AG08396 (cell line): ENCODE measurements at places on chromosomes 1 and 21.

DNA sequence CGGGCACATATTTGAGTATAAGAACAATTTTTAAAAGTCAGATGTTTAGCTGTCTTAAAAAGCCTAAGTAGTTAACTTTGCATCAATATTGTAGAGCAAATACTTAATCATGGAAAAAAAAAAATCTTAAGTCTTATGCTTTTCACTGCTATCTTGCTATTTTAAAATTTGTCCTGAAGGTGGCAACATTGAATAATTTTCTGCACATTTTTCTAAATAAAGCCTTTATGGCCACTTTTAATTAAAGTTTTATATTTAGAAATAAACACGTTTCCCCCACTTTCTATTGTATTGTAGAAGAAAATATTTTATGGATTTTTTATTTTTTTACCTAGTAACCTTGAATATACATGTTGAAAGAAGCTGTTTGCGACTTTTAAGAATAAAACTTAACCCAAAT, 198.8 kb downstream of the AMY1C start:
- DNase-seq: no peak

GRCh38 chr1:205447457-205448341, 8.1 kb downstream of the BLACAT1 start:
- no peak for DNase-seq

GRCh38 chr1:220327106-220327505, 54.9 kb upstream of the RAB3GAP2 start:
- DNase-seq: no peak

DNA sequence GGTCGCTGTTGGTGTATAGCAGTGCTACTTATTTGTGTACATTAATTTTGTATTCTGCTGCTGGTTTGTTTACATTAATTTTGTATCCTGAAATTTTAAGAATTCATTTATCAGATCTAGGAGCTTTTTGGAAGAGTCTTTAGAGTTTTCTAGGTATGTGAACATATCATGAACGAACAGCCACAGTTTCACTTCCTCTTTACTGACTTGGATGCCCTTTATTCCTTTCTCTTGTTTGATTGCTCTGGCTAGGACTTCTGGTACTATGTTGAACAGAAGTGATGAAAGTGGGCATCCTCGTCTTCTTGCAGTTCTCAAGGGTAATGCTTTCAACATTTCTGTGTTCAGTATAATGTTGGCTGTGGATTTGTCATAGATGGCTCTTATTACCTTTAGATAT, 1757.9 kb downstream of the BRINP3 start:
- no peak for DNase-seq

DNA sequence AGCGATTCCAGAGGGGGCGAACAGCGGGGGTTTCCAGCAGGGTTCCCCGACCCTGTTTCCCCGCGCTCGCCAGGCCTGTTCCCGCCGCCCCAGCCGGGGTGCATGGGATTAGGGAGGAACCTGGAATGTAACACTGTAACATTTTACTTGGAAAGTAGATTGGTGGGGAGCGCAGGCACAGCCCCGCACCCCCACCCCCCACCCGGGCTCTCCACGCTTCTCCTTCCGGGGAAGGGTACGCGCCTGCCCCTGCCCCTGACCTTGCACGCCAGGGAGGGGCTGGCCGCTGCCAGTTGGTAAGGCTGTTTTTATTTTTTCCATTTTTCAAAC, 427 bp downstream of the FAM3B start:
- no peak for DNase-seq

DNA sequence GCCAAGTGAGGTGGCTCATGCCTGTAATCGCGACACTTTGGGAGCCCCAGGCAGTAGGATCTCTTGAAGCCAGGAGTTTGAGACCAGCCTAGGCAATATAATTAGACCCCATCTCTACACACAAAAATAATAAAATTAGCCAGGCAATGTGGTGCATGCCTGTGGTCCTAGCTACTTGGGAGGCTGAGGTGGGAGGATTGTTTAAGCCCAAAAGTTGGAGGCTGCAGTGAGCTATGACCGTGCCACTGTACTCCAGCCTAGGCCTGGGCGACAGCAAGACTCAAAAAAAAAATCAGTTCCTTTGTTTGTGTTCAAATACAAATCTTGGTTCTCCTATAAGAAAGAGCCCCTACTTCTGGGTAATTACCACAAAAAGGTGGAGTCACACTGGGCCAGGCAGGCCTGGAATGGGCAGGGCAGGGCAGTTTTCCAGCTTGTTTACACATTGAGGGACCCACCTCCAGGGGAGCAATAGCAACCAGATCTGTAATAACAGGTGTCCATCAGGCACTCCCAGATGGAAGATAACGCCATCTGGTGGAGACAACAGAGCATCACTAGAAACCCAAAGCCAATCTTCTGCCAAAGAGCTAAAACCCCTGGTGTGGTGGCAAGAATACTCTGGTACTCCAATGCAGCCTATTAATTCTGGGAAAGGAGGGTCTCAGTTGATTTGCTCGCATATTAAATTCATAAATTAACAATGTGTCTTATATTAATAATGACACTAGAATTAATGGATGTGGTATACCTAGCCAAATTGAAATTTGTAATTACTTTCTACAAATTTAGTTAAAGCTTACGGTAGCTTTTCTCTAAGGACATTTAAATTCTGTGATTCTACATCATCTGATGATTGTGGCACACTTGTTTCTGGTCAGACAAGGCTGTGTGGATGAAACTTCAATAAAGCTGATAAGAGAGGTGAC, 13.2 kb downstream of the PPP1R15B start:
- peak; percentile 74 for DNase-seq

DNA sequence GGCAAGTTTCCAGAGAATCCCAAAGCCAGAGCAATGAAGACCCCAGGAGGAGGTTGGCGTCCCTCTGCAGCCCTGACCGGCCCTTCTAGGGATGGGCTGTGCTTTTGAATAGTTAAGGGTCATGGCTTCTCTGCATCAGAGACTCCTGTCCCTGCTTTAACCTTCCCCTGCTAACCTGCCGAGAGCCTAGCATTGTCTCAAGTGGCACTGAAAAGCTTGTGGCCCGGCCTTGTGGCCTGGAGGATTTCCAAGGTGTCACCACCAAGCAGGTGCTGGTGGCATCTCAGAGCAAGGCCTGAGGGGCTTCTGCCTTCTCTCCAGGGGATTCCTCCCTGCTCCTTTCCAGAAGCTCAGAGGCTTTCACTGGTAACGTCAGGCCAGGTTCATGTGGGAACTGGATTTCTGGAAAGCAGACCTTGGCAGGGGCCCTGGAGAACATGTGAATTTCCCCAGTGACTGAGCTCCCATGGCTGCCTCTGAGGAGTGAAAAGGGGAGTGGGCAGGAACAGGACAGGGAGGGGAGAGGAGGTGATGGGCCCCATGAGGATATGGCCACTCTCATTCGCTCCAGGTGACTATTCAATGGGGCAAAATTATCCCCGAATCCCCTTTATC, 409.9 kb downstream of the PTPRU start:
- no peak for DNase-seq

- no peak for DNase-seq
Observed at GRCh38 chr1:3190256-3191041, 121.4 kb downstream of the PRDM16 start.

DNA sequence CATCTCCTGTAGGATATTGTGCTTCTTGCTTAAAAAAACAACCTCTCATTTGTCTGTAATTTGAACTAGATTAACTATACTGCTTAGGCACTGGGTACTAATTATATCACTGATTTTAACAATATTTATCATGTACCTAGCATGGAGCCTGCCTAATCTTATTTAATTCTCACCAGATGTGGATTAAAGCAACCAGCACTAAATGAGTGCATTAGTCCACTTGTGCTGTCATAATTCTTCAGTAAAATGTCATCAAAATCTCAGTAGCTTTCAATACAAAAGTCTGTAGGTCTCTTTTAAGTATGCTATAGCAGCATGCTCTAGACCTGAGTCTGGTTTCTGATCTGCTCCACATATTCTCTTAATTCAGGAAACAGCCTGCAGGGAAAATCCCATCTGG, 368.1 kb downstream of the NCAM2 start:
- no peak for DNase-seq

GRCh38 chr1:56901716-56902115, 47.1 kb downstream of the C8A start:
- peak; percentile 29 for DNase-seq

- no peak for DNase-seq
Observed at GRCh38 chr1:172019976-172020375, 178.7 kb downstream of the DNM3 start.

DNA sequence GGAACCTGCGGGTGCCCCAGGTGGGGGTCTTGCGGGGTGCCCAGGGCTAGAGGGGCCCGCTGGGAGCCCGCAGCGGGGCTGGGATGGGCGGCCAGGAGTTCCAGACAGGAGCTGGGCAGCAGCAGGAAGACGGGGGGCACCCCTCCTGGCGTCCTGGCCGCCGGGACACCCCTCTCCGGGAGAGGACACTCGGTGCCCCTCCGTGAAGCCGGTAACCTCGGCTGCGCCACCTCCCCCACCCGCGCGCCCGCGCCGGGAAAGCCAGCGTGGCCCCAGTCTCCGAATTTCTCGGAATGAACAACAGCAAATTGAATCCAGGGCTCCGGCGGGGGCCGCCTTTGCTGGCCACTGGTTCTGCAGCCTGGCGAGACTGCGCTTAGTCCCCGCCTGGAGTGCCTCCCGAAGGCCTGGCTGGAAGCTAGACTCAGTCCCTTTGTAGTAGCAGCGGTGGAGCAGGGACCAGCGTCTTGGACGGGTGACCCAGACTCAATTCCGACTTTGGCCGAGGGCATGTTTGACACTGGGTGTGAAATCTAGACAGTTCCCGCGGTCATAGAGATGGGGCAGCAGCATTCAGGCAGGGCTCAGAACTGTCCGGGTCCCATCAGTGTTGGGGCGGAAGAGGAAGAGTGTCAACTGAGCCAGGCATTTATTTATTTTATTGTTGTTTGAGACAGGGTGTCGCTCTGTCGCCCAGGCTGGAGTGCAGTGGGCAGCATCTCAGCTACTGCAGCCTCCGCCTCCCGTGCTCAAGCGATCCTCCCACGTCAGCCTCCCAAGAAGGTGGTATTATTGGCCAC, 773 bp downstream of the IFNGR2 start:
- DNase-seq: peak; percentile 71

- DNase-seq: no peak
Observed at GRCh38 chr1:149888999-149889289, 10.4 kb upstream of the BOLA1 start.

DNA sequence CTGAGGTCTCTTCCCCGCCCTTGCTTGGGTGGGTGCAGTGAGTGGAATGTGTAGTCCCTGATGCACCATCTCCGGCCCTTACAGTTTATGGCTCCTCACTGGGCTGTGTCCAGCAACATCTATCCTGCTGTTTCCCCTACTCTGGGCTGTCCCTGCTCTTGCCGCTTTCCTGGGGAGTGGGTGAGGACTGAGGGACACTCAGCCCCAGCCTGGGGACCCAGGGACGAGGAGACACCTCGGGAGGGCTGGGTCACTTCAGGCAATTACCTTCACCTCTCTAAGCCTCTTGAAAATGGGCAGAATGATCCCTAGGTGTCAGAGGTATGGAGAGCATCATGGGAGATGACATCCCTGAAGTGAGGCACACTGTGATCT, 13.6 kb upstream of the LRP8 start:
- DNase-seq: no peak

DNA sequence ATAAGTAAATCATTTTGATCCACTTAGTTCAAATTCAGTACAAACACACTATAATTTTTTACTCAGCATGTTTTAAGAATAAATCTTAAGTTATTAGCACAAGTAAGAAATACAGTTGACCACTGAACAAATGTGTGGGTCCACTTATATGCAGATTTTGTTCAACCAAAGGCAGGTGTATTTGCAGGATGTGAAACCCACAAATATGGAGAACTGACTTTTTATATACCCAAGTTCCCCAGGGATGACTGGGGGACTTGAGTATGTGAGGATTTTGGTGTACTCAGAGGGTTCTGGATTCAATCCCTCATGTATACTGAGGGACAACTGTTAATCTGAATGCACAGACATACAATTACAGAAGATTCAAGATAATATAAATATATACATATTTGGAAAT, 25.7 kb upstream of the ERICH3 start:
- DNase-seq: no peak

DNA sequence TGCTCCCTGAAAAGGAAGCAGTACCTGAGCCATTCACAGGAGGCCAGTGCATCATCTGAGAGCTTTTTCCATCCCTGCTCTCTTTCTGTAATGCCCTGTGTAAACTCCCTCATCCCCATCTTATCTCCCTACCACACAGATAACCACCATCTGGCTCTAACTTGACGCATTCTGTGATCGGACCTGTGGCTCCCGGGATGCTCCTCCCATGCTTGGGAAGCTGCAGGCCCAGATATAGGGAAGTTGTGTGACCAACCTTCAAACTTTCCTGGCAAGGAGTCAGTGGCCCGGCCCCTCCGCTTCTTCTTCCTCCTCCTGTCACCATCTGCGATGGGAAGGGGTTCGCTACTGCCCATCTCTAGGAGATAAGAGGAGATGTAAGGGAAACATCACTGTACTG, 21.1 kb downstream of the MKNK1 start:
- DNase-seq: no peak

GRCh38 chr1:165772739-165773138, 4.1 kb upstream of the TMCO1 start:
- no peak for DNase-seq

DNA sequence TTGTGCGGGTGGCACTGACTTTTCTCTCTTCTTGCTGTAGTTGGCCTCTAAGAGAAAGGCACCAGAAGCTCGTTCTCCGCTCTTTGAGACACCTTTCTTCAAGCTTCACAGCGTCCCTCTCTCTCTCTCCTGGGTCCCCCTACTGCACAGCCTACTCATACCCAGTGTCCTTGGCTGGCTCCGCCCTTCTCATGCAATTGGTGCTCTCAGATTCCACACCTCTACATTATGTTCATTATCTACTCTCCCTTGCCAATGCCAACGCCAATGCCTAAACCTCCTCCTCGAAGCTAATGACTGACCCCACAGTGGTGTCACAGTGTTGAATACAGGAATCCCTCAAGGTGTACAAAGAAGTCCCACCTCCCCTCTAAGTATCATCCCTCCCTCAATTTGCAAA, 4.8 kb upstream of the DNAJC28 start:
- DNase-seq: no peak

- no peak for DNase-seq
Observed at GRCh38 chr1:54375712-54376429, 30.3 kb downstream of the SSBP3 start.

DNA sequence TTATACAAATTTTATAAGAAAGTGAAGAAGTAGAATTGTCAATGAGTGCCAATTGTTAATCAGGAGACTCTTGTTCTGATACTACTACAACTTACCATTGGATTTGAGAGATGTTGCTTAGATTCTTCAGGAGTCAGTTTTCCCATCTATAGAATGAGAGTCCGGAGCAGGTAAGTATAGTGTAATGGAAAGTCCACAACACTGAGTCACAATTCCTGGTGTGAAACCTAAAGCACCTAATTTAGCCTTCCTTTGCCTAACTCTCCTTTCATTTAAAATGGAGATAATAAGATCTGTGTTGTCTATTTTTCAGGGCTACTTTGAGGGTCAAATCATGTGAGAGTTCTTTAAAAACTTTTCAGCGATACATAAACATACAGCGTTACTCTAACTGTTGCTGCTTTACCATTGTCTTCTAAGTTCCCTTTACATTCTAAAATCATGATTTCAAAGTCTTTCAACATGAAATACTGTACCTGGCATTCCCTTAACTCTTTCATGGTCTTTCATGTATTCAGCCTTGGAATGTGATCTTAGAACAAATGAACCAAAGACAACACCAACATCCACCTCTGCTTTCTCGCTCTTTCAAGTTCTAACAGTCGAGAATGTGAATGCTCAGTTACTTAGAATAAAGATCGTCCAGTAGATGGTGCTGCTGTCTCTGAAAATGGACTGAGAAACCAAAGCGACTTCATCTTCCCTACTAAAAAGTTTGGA, 90.9 kb downstream of the SLC30A10 start:
- peak; percentile 21 for DNase-seq

- DNase-seq: no peak
Observed at GRCh38 chr1:156553860-156554485, 18.4 kb downstream of the IQGAP3 start.

- no peak for DNase-seq
Observed at GRCh38 chr1:52532731-52533327, 20.1 kb downstream of the TUT4 start.
